ENCODE measurements at places on chromosomes 11 and 22.
A peak's percentile ranks its signal among the peaks of the same experiment; 100 is the strongest.

DNA sequence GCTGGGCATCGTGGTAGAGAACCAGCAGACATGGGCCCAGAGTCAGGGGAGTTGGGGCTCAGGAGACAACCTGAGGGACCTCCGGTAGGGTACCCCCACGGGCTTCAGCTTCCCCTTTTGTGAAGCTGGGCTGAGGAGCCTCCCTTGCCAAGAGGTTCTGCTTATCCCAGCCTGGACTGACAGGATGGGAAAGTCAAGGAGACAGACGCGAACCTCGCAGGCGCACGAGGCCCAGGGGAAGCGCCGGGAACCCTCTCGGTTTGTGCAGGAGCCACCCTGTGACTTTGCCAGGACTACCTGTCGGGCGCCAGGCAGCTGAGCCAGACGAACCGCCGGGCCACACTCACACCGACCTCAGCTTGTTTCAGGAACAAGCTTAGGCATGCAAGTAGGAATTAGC lies 566.1 kb downstream of the BRD1 start:
- DNase-seq = no peak

DNA sequence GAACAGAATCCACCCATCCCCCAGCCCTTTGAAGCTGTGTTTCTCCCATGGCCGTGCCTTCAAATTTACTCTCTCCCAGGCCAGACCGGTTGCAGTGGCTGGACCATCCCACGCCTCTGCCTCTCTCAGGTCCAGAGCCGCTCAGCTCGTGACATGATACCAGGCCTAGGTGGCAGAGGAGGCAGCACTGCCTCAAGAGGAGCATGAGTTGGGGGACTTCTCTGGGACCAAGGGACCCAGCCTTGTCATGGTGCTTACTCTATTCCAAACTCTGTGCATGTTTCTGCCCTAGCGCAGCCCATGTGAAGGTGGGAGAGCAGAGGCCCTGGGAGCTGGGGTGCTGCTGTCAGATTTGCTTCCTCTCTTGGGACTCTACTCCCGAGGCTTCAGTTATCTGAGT lies 51.0 kb downstream of the TRAF6 start:
- no peak for DNase-seq

- DNase-seq = peak; percentile 26
These were observed 48.5 kb downstream of the APOL1 start for GRCh38 chr22:36301384-36301828.

- DNase-seq = no peak
These were observed 30.0 kb upstream of the SMCO4 start for GRCh38 chr11:93573184-93573583.

- DNase-seq = no peak
These were observed 390.9 kb downstream of the DLG2 start for GRCh38 chr11:85236211-85236610.

DNA sequence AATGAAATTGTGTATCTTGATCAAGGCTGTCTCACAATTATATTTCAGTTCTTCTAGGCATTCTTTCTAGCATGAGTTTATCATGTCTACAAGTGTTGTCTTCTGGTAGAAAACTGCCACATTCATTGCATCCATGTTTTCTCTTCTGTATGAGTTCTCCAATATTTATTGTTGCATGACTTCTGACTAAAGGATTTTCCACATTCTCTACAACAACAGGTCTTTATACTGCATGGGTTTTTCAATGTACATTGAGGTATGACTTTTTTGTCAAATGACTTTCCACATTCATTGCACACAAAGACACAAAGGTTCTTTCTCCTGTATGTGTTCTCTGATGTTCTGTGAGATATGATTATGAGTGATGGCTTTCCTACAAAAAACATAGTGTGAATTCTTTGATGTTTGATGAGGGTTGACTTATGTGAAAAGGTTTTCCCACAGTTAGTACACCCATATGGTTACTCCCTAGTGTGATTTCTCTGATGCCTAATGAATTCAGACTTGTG lies 890.6 kb upstream of the CNTN5 start:
- DNase-seq = no peak

DNA sequence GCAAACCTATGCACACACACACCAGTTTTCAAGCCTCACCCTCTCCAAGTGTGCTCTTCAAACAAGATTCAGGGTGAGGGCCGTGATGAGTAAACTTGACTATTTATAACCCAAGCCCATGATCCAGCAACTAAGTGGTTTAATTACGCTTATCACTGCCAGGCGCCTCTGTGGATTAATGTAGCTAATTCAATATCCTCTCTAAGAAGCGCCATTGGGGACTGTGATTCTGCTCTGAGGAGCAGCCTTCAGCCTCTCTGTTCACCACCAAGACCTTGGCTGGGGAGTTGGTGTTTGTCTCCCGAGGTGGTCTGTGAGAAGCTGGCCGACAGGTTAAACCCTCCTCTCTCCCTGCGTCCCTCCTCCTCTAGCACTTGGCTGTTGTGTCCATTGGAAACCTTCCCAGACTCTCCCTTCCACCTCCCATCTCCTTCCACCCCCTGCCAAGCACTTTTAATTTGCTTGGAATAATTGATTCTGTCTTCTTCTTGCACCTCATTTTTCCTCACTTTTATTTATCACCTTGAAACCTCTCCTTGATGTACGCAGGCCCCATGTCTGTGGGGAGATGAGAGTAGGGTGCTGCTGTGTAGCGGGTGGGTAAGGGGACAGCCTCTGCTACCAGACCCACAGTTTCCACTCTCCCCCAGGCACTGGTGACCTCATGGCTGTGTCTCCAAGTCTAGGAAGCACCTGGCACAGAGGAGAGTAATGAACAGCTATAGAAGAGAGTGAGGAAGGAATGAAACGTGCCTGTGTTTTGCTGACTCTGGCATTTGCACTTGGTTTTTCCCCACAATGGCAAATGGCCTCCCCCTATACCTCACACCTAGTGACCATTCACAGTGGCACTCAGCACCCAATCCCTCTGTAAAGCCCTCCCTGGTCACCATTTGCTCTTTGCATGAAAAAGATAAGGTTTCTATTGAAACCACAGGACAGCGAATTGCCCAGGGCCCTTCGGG lies 236.6 kb downstream of the GRIK4 start:
- DNase-seq = no peak

All from globus pallidus (tissue), 1 donor.